ENCODE measurements at places on chromosomes 11 and 22.

- no peak for DNase-seq
Measured at GRCh38 chr11:15107730-15108515, 6.8 kb upstream of the INSC start.

DNA sequence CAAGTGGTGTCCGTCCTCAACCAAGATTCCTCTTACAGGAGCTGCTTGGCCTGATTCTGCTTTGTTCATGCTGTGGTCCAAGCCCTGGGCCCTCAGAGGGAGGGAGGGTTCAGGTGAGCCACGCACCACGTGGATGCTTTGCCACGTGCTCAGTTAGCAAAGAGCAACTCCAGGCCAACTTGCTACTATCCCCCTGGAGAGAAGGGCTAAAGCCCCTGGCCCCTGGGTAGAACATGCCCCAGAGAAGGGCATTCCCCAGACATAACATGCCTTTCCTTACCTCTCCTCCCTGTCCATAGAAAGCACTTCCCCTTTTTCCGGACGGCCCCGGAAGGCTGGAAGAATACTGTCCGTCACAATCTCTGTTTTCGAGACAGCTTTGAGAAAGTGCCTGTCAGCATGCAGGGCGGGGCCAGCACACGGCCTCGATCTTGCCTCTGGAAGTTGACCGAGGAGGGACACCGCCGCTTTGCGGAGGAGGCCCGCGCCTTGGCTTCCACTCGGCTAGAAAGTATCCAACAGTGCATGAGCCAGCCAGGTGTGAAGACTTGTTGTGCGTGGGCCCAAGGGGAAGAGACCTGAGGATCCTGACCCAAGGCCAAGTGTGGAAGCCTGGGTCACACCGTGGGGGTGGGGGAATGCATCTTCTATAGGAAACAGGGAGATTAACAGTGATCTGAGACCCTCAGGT lies 8.8 kb downstream of the FOXR1 start:
- DNase-seq = no peak

DNA sequence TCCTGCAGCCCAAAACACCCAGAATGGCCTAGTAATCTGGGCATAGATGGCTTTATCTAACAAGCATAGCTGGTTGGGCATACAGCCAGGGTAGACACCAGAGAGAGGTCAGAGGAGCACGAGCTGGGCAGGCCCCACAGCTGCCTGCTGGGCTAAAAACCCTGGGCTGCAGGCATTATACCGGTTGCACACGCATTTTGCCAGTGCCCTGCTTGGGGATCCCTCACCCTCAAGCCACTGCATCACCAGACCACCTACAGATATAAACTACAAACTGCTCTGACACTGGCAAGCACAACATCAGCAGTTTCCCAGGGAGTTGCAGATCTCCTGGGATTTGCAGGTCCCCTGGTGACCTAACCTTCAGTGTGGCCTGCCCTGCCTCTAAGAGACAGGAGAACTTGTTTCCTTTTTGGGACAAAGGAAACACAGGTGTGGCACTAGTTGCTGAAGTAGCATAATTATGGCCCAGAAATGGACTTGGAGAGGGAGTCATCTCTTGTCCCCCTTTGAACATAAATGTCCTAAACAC lies 79.1 kb upstream of the SC5D start:
- no peak for DNase-seq

DNA sequence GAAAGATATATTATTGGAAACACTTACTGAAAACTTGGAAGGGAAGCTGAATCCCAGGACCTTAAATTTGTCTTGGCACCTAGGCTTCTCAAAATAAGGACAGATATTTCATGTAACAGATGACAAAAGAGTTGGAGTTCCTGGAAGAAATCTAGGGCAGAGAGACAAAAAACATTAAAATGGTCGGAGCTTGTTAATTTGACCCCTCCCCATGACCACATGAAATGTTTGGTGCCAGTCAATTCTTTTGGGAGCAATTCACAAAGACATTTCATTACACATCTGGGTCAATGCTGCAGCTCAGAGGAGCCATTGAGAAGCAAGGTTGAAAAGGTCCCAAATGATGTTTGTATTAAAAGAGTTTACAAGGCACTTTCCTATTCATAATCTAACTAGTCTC lies 162.0 kb upstream of the GUCY1A2 start:
- DNase-seq = no peak

DNA sequence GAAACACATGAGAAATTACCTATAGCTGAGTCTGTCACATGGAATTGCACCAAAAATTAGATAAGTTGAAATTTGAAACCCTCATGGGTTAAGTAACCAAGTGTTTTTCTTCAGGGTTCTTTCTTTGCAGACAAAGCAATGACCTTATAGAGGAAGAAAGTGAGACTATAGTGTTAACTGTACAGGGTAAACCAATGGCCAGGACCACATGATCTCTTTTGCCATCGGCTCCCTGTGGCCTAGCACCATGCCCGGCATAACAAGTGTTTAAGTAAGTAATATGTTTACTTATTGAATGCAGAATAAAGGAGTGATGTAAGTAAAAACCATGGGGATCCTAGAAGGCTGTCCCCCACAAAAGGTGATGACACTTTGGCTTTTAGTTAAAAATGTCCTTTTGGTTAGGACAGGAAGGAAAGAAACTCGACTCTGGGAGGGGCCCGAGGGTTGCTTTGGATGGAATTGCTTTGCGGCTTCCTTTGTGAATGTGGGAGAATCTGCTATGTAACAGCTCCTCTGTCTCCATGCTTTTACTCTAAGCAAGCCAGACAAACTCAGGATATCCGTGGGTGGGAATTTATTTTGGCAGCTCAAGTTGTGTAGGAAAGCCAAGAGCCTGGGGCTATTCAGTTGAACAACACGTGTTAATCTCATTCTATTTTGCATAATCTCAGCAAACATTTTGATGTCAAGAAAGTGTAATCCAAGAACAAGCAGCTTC lies 454.7 kb downstream of the INSC start:
- no peak for DNase-seq
